Stimulated activated CD4-positive, alpha-beta T cell treated with anti-CD3 and anti-CD28 coated beads, TNF-alpha, amount 100 ng/mL, for 4 hours (primary cell): ENCODE measurements at places on chromosomes 7 and 10.

DNA sequence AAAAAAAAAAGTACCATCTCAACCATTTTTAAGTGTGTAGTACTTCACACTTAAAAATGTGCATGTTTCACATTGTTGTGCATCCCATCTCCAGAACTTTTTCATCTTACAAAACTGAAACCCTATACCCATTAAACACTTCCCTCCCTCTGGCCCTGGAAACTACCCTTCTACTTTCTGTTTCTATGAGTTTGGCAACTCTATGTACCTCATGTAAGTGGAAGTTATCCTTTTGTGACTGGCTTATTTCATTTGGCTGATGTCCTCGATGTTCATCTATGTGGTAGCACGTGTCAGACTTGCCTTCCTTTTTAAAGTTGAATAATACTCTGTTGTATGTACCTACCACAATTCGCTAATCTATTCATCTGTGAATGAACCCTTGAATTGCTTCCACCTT, 12.2 kb downstream of the KCNMA1 start:
- no peak for DNase-seq

- no peak for DNase-seq
Measured at GRCh38 chr10:59814878-59815277, 61.6 kb upstream of the MRLN start.

DNA sequence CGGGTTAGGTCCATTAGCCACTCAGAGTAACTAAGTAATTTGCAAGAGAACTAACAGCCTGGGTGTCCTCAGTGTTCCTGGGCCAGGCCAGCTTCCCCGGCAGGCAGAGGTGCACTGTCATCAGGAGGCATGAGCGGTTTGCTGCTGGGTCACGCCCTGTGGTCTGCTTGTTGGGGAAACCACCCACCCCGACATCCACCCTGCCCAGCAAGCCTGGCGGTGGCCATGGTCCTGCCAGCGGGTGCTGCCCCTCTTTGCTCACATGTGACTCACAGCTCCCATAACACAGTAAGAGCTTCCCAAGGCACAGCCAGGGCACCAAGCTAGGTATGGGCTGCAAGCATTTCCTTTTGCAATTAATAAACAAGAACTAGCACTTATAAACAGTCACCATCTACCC, 75.9 kb downstream of the RGS10 start:
- DNase-seq = no peak

- no peak for DNase-seq
Measured at GRCh38 chr10:88995156-88995876, 4.7 kb downstream of the FAS start.

- DNase-seq = no peak
Measured at GRCh38 chr10:5735119-5735518, 50.5 kb downstream of the TASOR2 start.

DNA sequence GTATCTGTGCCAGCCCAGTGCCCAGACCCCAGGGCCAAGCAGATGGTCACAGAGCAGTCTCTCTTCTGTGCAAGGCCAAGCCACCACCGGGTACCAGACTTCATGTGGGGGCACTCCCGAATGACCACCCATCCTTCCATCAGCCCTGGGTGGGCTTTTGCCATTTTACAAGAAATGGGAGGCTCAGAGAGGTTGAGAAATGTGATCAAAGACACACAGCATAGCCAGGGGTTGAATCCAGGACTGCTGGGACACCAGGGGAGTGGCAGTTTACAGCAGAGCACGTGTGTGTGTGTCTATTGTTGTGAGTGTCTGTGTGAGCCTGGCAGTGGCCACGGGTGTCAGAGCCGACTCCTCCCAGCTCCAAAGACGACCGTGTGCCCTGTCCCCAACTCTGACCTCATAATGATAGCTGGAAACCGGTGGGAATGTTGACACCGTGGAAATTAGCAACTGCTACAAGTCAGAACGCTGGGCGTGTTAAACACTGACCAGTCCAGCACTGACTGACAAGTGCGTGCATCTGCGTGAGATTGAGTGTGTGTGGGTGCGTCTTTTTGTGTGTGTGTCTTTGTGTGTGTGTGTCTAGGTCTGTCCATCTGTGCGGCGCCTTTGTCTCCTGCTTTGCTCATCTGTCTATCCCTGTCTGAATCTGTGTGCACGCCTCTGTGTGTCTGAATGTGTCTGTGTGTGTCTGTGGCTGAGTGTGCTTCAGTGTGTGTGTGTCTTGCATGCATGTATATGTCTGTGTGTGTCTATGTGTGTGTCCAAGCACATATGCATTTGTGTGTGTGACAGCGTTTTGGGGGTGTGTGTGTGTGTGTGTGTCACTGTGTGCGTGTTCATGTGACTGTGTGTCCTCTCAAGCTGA, 17.2 kb upstream of the SLC29A4 start:
- DNase-seq = no peak

GRCh38 chr10:93826355-93826754, 67.4 kb upstream of the SLC35G1 start:
- DNase-seq = no peak

- DNase-seq = no peak
Measured at GRCh38 chr10:125026974-125027735, 85.2 kb downstream of the ZRANB1 start.

DNA sequence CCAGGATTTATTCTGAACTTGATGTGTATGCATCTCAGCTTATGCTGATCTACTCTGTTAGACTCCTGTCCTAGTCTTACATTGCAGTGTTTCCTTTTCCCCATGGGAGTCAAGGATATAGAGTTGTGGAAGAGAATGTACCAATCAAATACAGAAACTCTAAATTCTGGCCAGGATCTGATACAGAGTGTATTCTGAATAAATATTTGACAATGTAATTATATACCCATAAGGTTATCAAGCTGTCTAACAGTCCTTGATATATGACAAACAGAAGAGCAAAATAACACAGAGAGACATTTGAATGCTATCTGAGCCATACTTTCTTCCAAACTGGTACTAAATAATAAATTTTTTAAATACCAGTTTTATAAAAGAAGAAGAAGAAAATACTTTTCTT, 116.8 kb downstream of the ETV1 start:
- DNase-seq = no peak
